ENCODE measurements at places on chromosomes 1 and 21. TPM values are rescaled to one million over a fixed set of nuclear protein-coding genes. Genes with fewer than 3 reads are reported as not detected.

GRCh38 chr1:205260948-205261732 lies 33.4 kb downstream of the TMCC2 start:
- DNase-seq = no peak

- peak; percentile 15 for DNase-seq
Observed at GRCh38 chr1:88060750-88061491, 623.2 kb upstream of the PKN2 start.

GRCh38 chr1:231432996-231433395 lies 10.9 kb upstream of the EGLN1 start:
- DNase-seq = no peak

GRCh38 chr1:221074332-221074731 lies 195.1 kb downstream of the HLX start:
- DNase-seq = no peak

DNA sequence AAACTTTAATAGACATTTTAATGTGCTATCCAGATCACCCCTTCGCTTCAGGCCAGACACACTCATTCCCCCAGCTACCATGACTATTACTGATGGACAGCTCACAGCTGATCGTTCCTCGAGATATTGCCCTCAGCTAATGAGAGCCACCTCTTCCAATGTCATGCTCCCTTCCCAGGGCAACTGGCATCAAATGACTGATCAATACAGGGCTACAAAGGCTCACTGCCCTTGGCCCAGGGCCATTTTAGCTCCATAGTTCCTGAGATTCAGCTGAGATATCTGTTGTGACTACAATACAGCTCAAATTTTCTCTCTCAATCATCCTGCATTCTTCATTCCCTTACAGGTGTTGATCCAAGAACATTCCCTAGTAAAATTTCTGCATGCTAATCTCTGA lies 104.5 kb upstream of the PKN2 start:
- no peak for DNase-seq

- DNase-seq = peak; percentile 67
Observed at GRCh38 chr1:84756455-84757082, 66.3 kb upstream of the SSX2IP start.

DNA sequence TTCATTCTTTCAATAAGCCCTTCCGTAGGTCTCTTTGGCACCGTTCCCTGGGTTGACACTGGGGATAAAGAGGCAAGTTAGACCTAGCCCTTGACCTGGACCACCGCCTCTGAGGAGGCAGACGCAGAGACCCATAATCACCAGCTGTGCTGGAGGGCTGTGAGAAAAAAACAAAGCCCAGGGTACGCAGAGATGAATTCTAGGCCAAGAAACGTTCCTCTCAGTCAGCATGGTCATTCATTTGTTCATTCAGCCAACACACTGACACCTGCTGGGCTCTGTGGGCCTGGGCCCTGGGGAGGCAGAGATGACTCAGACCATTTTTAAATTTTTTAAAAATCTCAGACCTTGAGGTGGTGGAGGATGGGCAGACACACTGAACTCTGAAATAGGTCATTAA lies 26.3 kb upstream of the TRABD2B start:
- DNase-seq = no peak

GRCh38 chr1:107362468-107363140 lies 221.8 kb downstream of the NTNG1 start:
- DNase-seq = no peak

DNA sequence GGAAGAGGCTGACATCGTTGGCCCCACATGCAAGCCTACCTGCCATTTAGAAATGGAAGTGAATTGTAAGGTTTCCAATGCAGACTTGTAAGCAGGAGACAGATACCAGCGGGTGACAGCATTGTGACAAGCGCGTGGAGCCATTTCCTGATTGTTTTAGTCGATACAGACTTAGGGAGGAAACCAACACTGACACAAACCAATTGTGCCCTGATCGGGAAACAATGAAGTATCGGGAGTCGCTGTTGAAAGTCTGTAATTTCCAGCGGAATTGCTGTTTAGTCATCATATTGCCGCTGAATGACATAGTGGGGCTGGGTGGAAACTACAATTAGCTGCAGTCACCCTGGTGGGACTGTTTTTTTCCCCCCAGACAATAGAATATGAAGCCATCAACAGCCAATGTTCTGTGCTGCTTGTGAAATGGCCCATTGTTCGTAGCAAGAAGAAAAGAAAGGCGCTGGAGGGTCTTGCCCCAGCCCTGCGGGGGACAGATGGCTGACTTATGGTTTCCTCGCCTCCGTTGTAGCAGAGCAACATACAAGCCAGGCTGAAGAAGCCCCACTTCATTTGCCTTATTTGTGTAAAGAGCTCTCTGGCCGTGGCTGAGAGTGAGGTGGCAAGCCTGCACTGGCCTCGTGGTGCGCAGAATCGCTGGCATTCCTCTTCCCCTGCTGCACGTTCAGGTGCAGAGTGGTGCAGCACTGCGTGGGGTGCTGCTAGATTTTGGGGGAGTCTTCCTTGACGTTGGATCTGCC lies 462.7 kb downstream of the CAMTA1 start:
- no peak for DNase-seq

- DNase-seq = no peak
Observed at GRCh38 chr21:25956993-25957714, 213.4 kb downstream of the APP start.

DNA sequence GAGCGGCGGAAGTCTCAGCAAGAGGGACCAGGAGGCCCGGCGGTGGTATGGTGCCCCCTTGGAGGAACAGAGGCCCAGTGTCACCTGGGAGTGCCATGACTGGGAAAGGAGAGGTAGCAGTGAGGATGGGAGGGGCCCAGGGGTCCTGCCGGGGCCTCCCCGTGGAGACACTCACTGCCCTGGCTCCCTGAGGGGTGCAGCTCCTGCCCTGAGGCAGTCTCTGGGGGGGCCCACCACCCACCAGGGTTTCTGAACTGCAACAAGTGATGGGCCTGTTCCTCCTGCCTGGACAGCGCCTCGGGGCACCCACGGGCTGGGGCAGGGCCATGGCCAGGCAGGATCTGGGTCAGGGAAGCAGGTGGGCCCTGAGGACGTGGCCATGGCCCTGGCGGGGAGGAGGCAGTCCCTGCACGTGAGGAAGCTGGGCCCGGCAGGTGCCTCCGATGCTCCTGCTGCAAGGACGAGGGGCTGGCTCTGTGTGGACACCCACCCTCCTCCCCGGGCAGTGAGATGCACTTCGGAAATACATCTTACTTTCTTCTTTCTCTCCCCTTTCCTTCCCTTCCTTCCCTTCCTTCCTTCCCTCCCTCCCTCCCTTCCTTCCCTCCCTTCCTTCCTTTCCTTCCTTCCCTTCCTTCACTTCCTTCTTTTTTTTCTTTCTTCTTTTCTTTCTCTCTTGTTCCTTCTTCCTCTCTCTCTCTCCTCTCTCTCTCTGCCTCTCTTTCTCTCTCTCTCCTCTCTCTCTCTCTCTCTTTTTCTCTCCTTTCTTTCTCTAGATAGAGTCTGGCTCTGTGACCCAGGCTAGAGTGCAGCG lies 66.6 kb downstream of the MORN1 start:
- DNase-seq = no peak

DNA sequence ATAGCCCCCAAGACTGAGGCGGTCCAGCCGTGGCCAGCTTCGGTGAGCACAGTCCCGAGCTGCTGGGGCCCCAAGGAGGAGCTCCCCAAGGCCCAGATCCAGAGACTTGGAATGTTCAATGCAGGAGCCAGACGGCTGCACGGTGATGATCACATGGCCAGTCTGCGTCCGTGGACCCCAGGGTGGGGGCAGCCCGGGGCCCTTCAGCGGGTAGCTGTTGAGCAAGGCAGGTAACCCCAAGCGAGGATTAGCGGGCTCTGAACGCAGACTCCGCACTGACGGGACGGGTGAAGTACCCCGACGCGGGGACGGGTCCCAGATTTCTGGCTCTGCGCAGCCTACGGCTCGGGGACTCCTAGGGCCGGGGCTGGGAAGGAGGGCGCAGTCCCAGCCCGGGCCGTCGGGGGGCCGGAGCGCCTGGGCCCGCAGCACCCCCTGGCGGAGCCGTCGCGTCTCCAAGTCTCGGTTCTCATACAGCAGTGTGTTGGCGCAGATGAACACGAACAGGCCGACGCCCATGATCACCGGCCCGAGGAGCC lies 2.7 kb downstream of the TMEM200B start:
- peak; percentile 92 for DNase-seq

- no peak for DNase-seq
Observed at GRCh38 chr1:111669268-111669667, 49.7 kb downstream of the RAP1A start.

- DNase-seq = no peak
Observed at GRCh38 chr21:28127175-28127785, 865.4 kb downstream of the LTN1 start.

- no peak for DNase-seq
Observed at GRCh38 chr1:12541274-12542137, 76.5 kb downstream of the DHRS3 start.

- peak; percentile 34 for DNase-seq
Observed at GRCh38 chr1:228978484-228979324, 243.4 kb downstream of the RHOU start.

GRCh38 chr1:15802234-15802965 lies 5.0 kb downstream of the UQCRHL start:
- DNase-seq = no peak

- DNase-seq = peak; percentile 40
Observed at GRCh38 chr1:9890224-9890731, 19.8 kb downstream of the CTNNBIP1 start.

DNA sequence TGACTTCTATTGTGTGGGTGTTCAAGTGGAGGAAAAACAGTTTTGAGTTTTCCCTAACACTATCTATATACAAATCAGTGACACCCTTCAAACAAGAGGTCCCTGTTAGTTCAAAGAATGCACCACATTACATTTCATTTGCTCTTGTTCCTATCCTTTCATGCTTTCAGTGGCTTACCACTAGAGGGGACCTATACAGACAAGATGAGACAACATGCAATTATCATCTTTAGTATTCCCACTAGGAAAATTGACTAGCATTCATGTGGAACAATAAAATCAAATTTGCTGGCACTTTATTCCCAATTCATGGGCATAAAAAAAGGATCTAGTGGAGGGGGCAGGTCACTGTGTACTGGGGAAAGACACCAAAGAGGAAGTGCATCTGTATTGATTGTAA lies 13.3 kb upstream of the SIPA1L2 start:
- DNase-seq = no peak

DNA sequence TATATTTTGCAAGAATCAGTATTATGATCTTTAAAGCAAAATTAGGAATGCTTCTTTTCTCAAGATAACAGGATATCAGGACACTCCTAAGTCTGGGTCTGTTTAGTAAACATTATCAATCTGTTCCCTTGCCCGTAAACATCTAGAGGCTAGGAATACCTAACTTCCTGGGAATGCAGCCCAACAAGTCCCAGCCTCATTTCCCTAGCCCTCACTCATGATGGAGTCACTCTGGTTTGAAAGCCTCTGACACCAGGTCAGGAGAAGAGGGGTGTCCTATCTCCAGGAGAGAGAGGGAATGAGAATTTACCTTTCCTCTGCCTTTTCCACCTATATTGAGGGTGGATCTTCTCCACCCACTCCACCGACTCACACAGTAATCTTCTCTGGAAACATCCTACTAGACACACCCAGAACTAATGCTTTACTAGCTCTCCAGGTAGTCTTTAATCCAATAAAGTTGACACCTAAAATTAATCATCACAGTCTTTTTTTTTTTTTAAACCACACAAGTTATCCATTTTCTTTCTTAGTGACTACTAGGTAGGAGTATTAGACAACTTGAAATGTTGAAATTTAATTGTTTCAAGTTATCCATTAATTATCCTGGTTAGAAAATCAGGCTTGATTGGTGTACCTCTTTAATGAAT lies 659.3 kb downstream of the USP25 start:
- no peak for DNase-seq

DNA sequence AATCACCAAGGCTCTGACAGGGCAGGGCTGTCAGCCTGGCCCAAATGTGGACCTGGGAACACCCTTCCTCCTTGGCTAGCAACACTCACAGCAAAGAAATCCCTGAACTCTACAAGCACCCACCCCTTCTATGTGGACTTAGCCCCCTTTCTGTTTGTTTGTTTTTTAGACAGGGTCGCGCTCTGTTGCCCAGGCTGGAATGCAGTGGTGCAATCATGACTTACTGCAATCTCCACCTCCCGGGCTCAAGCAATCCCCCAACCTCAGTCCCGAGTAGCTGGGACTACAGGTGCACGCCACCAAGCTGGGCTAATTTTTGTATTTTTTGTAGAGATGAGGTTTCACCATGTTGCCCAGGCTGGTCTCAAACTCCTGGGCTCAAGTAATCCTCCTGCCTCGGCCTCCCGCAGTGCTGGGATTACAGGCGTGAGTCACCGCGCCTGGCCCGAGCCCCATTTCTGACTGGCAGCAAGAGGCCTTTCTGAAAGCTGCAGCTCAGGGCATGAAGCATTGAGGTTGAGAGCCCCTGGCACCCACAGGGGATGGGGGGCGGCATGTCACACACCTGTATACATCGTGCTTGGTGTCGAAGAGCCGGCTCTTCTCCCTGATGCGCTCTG lies 16.2 kb downstream of the RIPK4 start:
- DNase-seq = no peak

GRCh38 chr21:38631676-38632075 lies 133.4 kb upstream of the ERG start:
- no peak for DNase-seq

- no peak for DNase-seq
Observed at GRCh38 chr1:238139713-238140112, 249.0 kb upstream of the ZP4 start.

DNA sequence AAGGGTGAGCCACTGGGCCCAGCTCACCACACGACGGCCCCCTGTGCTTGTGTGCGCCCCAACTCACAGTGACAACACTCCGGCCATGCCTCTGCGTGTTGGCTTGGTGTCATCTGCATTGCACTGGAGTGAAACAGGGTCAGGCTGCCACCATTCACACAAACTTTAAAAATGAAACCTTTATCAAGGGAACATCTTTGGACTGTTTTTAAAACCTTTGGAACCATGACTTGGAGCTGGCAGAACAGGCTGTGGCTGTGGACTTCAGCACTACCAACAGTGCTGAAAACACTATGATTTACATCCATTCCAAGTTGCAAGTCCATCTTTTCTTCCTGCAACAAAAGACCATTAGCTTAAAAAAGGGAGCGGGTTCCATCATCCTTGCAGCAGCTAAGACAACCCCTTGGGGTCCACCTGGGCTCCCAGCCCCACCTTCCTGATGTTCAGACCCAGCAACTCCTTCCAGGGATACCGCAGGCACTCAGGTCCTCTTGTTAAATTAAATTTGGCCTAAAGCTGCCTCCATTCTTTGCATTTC lies 25.6 kb downstream of the POFUT2 start:
- no peak for DNase-seq

The DNAJC8 gene
- total RNA-seq = 67.3 TPM

The RWDD3 gene
- total RNA-seq = 16.0 TPM

The PTTG1IP gene
- total RNA-seq = 168 TPM

The ZNF593OS gene
- not detected for total RNA-seq

The GBP3 gene
- not detected for total RNA-seq

The SLC26A9 gene
- not detected for total RNA-seq

The MAP3K21 gene
- 40.1 TPM for total RNA-seq

The LRRC3 gene
- total RNA-seq = 6.8 TPM

The ZNF691 gene
- 27.7 TPM for total RNA-seq

The KIF21B gene
- total RNA-seq = 26.6 TPM

The C1orf141 gene
- not detected for total RNA-seq

The AQP10 gene
- not detected for total RNA-seq

The USF1 gene
- 71.7 TPM for total RNA-seq

The FBXO44 gene
- total RNA-seq = 30.8 TPM

The RIIAD1 gene
- total RNA-seq = not detected

The ROR1 gene
- total RNA-seq = 94.3 TPM

The CTPS1 gene
- 93.3 TPM for total RNA-seq

The KIAA1614 gene
- 2.3 TPM for total RNA-seq

The RAB4A gene
- 25.9 TPM for total RNA-seq

The LCE1B gene
- not detected for total RNA-seq

The TSPAN2 gene
- total RNA-seq = 15.0 TPM

Data from GM23338 (cell line).